NCI-H524 (cell line): ENCODE measurements at places on chromosomes 4 and X.

- no peak for DNase-seq
Measured at GRCh38 chr4:166012129-166013030, 139.3 kb downstream of the TLL1 start.

GRCh38 chrX:11190745-11191510, 79.8 kb downstream of the HCCS start:
- no peak for DNase-seq

DNA sequence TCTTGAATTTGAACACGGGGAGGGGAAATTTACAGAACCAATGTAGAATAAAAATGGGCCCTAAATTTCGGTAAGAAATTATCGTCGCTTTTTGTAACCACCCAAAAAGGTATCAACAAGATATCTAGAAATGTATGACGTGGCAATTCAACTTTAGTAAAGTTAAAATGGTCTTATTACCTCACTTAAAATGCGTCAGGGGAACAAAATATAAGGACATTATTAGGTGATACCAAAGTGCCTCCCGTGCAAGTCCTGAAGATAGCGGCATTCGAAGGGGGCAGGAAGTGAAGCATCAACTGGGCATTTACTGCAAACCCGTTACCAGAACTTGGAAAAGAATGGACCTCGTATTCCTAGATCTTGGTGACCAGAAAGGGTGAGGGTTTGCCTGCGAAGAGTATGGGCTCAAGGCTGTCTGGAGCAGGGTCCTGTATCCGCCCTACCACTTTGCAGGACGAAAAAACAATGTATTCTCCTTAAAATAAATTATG, 980 bp downstream of the AP1S2 start:
- DNase-seq, result peak; percentile 23

GRCh38 chrX:109841257-109841656, 108.2 kb upstream of the ACSL4 start:
- DNase-seq, result no peak

DNA sequence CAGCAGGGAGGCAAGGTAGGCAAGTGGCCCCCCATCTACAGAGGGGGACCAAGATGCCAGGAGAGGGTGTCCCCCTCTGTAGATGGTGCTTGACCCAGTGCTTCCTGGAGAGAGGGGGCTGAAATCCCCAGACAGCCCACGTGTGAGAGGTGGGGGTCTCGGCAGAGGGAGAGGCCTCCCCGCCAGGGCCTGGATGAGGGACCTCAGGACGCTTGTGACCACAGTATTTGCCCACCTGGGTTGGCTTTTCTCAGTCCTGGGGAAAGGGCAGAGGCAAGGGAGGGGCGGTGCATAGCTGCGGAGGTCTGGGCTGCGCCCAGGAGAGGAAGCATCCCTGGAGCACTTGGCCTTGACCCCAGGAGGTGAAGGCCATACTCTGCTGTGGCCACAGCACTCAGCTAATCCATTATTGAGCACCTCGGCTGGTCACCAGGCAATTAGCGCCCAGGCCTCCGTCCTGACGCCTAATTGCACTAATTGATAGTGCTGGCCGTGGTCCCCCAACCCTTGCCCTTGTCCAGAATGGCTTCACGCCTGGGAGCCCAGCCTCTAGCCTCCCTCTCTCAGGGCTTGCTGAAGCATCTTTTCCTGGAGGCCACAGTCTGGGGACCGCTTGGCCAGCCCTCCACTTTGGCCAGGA, 30.7 kb downstream of the HMX1 start:
- DNase-seq, result no peak

DNA sequence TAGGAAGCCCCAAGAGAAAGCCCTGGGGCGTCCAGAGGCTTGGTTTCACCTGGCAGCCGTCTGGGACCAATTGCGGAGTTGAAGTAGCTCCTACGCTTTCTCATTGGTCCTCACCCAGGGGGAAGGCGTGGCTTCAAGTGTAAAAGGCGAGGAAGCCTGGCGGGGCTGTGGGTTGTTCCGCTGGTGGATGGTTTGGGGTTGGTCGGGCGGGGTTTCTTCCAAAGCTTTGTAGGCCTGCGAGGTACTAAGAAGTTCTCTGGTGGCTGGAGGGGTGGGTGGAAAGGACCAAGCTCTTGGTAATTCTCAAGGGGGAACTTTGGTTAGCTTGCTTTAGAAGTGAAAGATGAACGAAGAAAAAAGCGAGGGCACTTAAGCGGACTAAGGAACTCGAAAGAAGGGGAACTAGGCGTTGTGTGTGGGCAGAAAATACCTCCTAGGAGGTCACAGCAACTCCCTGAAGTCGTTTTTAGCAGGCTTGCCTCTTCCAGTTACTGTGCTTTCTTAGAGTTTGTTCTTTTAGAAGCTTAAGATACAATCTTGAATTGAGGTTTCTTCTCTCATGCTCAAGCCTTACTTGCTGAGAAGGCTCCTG, 36.6 kb downstream of the CCNG2 start:
- DNase-seq, result no peak

DNA sequence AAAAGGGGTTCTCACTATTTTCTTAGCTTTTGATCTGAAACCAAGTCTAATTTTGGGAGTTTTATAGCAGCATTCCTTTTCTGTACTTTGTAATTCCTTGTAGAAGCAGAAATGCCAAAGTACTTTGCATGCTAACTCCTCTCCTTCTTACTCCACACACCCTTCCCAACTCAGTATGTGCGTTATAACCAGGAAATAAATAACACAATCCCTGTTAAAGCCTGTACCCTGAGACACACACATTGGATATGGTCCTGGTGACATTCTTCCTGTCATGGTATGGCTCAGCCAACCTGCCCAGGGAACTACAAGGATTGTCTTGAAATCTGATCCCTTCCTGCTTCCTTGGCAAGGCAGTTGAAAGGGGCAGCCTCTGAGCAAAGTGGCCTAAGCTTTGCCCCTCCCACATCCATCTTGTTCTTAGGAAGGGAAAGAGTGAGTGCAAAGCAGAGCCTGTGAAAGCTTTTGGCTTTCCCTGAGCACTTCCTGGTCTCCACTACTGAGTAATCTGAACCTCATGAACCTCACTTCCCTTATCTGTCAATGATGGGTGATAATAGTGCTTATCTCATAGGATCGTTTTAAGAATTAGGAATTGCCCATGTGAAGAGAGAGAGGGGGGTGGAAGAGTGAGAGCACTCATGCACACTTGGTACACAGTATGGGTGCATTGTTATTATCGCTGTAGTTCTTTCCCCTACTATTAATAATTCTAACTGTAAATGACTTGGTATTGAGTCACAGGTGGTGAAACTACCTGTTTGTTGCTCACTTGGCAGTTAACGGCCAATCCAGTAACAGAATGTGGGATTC, 109.3 kb downstream of the AFF2 start:
- DNase-seq, result peak; percentile 53

GRCh38 chr4:121784401-121784800, 16.7 kb upstream of the EXOSC9 start:
- DNase-seq, result no peak

GRCh38 chr4:3077796-3078195, 3.3 kb downstream of the HTT start:
- DNase-seq, result no peak

- peak; percentile 77 for DNase-seq
Measured at GRCh38 chr4:21768349-21769310, 179.9 kb downstream of the KCNIP4 start.

GRCh38 chrX:139691493-139691842, 16.5 kb downstream of the MCF2 start:
- DNase-seq, result no peak

GRCh38 chr4:140156529-140157171, 2.7 kb upstream of the MAML3 start:
- no peak for DNase-seq

DNA sequence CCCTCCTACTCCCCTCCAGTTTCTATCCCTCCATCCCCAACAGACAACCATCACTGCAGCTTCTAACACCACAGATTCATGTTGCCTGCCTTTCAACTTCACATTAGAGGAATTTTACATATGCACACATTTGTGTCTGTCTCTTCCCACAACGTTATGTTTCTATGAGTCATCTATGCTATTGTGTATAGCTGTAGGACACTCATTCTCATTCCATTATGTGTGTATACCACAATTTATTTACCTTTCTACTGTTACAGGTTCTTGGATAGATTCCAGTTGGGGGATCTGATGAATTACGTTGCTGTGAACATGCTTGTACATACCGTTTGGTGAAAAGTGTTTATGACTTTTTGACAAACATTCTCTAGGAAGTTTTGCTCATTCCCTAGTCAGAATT, 58.8 kb upstream of the TRPC3 start:
- DNase-seq, result no peak

- no peak for DNase-seq
Measured at GRCh38 chr4:11931266-11931820, 502.6 kb upstream of the HS3ST1 start.

DNA sequence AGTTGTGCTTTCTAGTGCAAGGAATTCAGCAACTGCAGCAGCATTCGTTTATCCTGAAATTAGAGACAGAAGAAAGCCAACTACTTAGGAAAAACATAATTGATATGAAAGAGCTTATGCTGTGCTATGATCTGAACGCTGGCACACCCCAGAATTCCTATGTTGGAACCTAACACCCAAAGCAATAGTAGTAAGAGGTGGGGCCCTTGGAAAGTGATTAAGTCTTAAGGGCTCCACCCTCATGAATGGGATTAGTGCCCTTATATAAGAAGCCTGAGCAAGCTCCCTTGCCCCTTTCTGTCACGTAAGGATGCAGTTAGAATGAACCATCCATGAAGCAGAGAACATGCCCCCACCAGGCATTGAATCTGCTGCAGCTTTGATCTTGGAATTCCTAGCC, 5.4 kb upstream of the LSM6 start:
- no peak for DNase-seq

GRCh38 chr4:152956650-152957436, 20.7 kb downstream of the FHDC1 start:
- DNase-seq, result no peak
